Stimulated activated CD8-positive, alpha-beta memory T cell treated with anti-CD3 and anti-CD28 coated beads, Interleukin-12 subunit alpha, Interleukin-12 subunit beta, amount 100 ng/mL, for 4 hours (primary cell): ENCODE measurements at places on chromosomes 2 and 18.

DNA sequence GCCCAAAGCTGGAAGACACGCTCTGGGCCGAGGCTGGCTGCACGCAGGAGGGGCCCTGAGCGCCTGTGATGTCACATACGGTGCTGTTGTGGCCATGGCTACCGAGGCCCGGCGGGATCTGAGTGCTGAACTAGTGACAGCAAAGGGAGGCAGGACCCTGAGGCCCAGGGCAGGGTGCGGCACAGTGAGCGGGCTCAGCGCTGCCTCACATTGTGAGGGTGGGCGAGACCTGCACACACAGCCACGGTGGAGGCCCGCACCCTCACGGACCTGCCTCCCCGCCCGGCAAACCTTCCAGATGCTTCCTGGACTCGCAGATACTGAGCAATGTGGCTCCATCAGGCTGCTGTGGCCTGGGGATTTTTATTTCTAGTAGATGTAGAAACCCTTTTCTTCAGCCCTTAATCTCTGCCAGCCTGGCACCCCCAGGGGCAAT is 133.8 kb upstream of the CTDP1 start:
- DNase-seq, result no peak

DNA sequence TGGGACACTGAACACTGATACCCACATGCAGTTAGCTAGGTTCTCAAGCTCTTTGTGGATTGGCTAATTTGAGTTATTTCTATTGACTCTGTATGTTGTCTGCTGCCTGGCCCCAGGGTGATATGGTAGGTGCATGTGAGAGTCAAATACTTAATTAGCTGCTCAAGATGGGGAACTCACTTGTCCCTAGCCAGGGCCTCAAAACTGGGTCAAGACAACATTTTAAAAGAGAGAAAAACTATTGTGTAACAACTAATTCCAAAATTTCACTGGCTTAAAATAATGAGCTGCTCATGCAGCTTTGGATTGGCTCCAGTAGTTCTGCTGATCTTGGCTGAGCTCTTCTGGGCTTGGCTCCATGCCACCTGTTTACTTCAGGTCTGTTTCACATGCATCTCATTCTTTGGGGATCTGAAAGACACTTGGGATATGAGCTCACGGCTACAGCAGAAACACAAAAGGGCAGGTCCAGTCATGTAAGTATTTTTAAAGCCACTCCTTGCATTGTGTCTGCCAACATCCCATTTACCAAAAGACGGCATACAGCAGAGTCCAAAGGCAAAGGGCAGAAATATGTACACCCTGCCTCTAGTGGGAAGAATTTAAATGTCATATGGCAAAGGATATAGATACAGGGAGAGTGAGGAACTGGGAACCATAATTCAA is 716.8 kb downstream of the SUCLG1 start:
- DNase-seq, result no peak

GRCh38 chr2:101596333-101596732 is 101.2 kb upstream of the MAP4K4 start:
- no peak for DNase-seq

GRCh38 chr2:101162561-101163330 is 11.6 kb upstream of the TBC1D8 start:
- DNase-seq, result no peak

- DNase-seq, result no peak
Observed at GRCh38 chr2:241798631-241799521, 10.1 kb upstream of the NEU4 start.

GRCh38 chr2:8575038-8575833 is 106.6 kb upstream of the ID2 start:
- DNase-seq, result peak; percentile 35

GRCh38 chr2:12816379-12817306 is 99.9 kb downstream of the TRIB2 start:
- DNase-seq, result no peak

DNA sequence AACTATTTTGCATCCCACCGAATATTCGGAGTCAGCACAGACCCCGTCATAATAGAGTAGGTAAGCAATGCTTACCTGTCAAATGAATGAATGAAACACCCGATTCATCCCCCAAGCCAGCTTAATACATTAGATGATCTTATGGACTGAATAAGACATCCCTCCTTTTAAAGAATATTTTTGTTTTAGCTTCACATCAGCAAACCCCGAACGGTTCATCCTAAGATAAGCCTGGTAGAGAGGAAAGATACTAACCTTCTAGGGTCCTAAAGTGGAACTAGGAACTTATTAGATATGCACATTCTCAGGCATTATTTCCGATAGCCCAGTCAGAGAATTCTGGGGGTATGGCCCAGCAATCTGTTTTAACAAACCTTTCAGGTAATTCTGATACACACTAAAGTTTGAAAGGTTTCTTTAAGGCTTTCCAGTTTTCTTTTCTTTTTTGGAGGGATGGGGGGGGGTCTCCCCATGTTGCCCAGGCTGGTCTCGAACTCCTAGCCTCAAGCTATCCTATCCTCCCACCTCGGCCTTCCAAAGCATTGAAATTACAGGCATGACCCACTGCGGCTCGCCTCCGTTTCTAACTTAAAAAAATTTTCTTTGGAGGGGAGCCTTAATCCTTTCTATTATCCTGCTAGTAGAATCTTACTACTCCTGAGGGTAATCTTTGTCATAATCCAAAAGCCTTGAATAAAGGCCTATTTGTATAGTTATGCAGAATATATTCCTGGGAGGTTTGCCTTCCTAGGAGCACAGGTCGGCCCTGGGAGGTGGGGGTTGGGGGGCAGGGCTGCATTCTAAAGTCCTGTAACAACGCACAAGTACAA is 1.0 kb upstream of the ACTR3 start:
- no peak for DNase-seq

DNA sequence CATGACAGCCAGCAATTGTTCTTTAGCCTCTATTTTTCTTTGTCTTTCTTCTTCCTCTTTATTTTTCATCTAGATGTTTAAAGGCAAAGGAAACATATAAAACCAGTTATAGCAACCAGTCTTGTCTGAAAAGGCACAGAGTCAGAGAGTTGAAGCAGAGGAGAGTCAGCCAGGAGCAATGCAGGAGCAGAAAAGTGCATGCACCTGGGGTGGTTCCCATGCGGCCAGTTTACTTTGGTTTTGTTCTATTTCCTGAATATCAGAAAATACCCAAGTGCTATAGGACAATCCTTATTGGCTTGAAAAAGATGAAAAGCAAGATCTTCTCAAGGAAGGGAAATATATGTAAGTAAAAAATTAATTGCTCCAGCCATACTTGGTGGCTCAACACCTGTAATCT is 44.9 kb downstream of the CFAP210 start:
- DNase-seq, result no peak

DNA sequence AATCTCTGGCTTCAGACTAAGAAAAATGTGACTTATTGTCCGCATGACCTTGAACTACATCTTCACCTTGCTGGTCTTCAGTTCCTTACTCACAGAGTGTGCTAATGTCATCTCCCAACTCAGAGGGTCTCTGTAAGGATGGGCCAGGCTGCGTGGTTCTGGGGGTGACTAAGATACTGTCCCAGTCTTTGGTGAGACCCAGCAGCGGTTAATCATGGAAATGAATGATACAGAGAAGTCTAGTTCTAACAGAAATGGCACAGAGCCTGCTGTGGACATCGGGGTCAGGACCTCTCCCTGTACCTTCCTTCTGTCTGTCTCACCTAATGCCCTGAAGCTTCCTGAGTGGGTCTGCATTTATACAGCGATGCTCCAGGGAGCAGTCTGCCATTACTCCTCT is 662.7 kb upstream of the HS6ST1 start:
- no peak for DNase-seq

- peak; percentile 76 for DNase-seq
Observed at GRCh38 chr2:240434728-240435456, 571 bp upstream of the GPC1 start.

DNA sequence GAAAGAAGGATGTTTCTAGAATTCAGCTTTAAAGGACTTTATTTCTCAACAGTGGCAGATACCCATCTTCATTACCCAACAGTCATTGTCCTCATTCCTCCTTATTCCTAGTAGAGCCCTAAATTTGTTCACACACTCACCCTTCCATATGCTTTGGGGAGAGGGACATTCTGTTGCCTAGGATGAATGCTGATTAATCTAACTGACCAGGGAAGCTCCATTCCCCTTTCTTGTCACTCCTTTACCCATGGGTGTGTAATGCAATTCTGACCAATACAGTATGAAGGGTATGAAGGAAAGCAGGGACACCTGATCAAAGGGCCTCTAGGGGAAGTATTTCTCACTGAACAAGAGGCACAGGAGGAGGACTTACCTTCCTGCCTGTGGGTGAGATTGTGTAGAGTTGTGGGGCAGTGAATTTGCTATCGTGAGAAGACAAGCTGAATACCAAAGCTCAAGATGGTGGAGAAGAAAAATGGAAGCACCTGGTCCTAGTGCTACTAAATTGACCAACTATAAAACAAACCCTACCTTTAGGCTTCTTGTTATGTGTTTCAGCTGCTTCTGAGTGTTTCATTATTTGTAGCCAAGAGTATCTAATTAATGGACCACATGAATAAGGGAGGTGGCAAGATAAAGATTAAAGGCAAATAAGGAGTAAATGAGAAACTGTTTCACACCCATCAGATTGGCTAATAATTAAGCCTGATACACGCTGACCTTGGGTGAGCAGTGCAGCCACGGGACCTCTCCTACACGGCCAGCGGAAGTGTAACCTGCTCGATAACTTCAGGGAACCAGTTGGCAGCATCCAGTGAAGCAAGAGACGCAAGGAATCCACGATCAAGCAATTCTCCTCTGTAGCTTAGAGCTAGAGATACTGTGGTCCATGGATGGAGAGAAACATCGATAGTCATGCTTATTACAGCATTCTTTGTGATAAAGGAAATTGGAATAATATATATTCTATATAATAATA is 202.3 kb downstream of the MYCN start:
- no peak for DNase-seq

DNA sequence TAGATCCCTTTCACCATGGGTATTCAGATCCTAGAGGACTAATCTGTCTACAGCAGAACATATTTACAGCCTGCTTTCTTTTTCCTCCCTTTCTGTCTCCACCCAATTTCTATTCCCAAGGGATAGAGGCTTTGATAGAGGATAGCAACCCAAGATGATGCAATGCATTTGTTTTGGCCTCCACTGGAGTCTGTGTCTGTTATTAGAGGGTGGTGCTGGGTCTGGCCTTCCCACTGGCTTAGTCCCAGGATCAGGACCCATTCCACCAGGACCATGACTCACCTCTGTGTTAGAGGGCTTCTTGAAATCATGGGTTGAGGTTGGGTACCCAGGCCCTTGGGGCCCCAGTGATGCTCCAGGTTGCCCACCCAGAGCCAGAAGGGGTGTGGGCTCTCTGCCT is 239.7 kb upstream of the TNP1 start:
- no peak for DNase-seq

- DNase-seq, result peak; percentile 17
Observed at GRCh38 chr18:9613550-9614400, 584 bp downstream of the PPP4R1 start.

DNA sequence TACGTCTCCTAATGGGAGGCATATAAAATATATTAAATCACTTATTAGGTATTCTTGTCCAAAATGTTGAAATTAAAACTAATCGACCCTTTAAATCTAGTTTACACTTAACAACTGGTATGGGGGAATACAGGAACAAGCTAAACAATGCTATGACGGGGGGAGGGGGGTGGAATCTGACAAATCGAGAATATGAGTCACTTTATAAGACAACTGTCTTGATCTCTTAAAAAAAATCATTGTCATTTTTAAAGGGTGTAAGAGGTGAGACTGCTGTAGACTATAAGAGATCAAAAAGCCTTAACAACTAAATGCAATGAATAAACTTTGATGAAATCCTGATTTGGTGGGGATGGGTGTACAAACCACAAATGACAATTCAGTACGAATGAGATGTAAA is 6.0 kb downstream of the MAP3K2 start:
- DNase-seq, result no peak

GRCh38 chr2:200373973-200374416 is 67.5 kb downstream of the SPATS2L start:
- DNase-seq, result no peak

- no peak for DNase-seq
Observed at GRCh38 chr2:237091779-237092436, 6.2 kb downstream of the COPS8 start.

GRCh38 chr18:36492604-36493329 is 195.3 kb downstream of the FHOD3 start:
- DNase-seq, result no peak

GRCh38 chr2:218517434-218518206 is 50.5 kb downstream of the USP37 start:
- no peak for DNase-seq

DNA sequence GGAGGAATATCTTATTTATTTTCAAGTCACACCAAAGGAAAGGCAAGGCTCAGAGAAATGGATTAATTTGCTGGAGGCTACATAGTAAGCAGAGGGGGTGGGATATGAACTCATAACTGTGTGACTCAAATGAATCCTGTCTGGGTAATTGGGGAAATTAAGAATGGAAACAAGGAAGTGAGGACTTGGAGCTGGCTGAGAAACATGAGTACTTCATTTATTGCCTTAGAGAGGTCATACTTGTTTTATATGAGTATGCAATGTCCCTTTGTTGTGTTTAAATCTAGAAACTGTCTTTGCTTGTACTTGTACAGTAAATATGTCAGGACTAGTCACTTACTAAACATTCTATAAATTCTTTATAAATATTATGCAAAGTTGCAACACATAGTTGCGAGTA is 2166.7 kb upstream of the PIK3C3 start:
- no peak for DNase-seq

- no peak for DNase-seq
Observed at GRCh38 chr2:79437433-79438267, 75.2 kb upstream of the CTNNA2 start.

GRCh38 chr18:35201256-35201931 is 39.4 kb upstream of the ZNF397 start:
- no peak for DNase-seq

- no peak for DNase-seq
Observed at GRCh38 chr2:173104156-173104555, 28.5 kb downstream of the MAP3K20 start.

- no peak for DNase-seq
Observed at GRCh38 chr2:229434187-229434586, 163.1 kb upstream of the PID1 start.

DNA sequence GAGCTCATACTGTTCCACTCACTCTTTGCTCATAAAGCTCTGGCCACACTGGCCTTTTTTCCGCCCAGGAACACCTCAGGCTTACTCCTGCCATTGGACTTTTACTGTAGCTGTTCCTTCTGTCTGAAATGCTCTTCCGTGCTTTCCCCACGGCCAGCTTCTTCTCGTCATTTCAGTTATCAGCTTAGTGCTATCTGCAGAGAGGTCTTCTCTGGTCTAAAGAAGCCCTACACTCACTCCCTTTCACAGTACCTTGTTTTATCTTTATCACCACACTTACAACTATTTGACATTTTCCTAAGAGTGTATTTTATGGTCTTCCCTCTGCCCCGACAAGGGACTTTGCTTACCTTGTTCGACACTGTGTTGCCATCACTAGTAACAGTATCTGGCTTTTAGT is 388.1 kb upstream of the SPRED2 start:
- DNase-seq, result no peak

- DNase-seq, result no peak
Observed at GRCh38 chr18:6928359-6928758, 189.2 kb downstream of the LAMA1 start.

DNA sequence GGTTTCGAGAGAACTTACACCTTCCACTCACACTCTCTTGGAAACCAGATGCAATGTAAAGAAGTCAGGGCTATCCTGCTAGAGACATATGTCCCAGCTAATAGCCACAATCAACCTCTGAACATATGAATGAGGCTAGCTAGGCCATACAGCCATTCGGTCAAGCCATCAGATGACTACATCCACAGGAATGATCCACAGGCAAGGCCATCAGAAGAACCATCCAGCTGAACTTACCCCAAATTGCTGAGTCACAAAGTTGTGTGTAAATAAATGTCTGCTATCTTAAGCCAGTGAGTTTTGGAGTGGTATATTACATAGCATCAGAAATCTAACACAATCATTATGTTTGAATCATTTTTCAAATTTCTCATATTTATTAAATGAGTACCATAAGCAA is 5.2 kb upstream of the SPAST start:
- DNase-seq, result no peak
